ENCODE measurements at places on chromosomes 12 and 14.

DNA sequence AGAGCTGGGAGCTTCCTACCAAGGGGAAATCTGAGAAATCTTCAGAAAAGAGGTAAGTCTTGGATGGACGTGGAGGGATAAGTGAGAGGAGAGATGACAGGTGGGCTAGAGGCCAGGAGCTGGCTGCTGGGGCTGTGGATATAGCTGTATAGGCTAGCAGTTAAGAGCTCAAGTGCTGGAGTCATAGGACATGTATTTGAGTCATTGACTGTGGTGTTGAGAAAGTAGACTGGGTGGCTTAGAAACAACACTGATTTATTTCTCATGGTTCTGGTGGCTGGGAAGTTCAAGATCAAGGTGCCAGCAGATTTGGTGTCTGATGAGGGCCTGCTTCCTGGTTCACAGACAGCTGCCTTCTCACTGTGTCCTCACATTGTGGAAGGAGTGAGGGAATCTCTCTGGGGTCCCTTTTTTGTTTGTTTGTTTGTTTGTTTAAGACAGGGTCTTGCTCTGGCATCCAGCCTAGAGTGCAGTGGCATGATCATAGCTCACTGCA lies 151.1 kb upstream of the FUT8 start:
- no peak for DNase-seq

GRCh38 chr12:27869567-27869966 lies 89.5 kb upstream of the MANSC4 start:
- DNase-seq: no peak

DNA sequence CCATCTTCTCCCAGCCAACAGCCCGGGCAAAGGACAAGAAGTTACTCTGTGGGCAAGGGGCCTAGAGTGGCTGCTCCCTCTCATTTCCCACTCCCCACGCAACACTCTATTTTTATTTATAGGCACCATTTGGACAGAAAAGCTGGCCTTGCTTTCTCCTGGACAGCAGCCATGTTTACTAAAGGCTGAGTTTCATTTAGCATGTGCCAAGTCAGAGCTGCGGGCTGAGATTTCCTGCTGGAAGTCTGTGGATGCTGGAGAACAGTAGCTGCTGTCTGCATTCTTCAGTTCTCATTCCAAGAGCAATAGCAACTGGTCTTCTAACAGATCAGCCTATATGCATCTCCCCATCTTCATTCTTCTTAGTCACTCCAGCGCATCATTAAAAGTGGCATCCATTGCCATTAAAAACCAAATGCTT lies 8.3 kb downstream of the COL2A1 start:
- DNase-seq: no peak

DNA sequence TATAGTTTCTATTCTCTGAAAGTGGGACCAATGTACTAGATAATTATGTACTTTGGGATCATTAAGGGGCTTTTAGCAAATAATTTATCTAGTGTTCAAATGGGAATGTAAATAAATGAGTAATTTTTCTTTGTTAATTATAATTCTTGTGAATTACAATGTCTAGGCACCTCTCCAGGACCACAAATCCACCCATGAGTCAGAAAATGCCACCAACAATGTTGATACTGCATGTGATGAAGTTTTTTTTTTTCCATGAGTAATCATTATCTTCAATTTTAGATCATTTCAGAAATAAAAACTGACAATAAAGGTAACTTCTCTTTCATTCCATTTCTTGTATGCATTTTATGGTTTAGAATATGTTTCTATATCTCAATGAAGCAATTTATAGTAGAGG lies 470.3 kb downstream of the VRK1 start:
- DNase-seq: no peak

- no peak for DNase-seq
Measured at GRCh38 chr14:98711453-98711852, 560.5 kb downstream of the BCL11B start.

GRCh38 chr12:94545935-94546771 lies 86.5 kb upstream of the CEP83 start:
- DNase-seq: no peak
